ENCODE measurements at places on chromosomes 2 and 18.

- DNase-seq, result no peak
These were observed 33.8 kb downstream of the PARD3B start for GRCh38 chr2:204578928-204579598.

GRCh38 chr2:168583064-168583709 lies 127.1 kb downstream of the CERS6 start:
- DNase-seq, result no peak

- DNase-seq, result no peak
These were observed 107.6 kb downstream of the RAPGEF4 start for GRCh38 chr2:172843266-172843582.

DNA sequence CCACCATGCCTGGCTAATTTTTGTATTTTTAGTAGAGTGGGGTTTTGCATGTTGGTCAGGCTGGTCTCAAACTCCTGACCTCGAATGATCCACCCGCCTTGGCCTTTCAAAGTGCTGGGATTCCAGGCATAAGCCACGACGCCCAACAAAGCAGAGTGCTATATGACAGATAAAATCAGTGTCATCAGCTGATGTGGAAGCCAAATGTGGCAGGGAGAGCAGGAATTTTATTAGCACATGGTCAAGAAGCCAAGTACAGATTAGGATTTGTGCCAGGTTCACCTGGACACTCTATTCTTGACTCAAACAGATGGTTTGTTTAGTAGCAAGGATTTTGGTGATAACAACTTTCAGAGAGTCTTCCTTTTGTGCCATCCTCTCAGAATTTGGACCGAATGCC lies 62.7 kb downstream of the LCLAT1 start:
- no peak for DNase-seq

- no peak for DNase-seq
These were observed 109.5 kb downstream of the EIPR1 start for GRCh38 chr2:3267869-3268704.

DNA sequence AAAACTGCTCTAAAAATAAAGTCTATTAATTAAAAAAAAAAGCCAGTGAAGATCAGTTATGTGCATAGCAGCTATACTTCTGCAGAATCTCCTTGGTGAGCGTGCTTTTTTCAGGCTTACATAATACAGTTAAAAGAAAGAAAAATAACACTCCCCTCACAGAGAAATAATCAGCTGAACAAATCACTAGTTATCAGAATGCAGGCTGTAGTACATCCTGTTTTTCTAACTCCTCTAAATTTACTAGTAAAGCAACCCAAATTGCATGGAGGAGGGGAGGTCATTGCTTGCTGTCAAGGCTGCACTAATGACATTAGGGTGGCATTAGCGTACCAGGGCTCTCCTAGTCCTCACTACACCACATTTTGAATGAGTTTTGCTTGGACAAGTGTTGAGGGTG lies 192.2 kb downstream of the PLCL1 start:
- no peak for DNase-seq

DNA sequence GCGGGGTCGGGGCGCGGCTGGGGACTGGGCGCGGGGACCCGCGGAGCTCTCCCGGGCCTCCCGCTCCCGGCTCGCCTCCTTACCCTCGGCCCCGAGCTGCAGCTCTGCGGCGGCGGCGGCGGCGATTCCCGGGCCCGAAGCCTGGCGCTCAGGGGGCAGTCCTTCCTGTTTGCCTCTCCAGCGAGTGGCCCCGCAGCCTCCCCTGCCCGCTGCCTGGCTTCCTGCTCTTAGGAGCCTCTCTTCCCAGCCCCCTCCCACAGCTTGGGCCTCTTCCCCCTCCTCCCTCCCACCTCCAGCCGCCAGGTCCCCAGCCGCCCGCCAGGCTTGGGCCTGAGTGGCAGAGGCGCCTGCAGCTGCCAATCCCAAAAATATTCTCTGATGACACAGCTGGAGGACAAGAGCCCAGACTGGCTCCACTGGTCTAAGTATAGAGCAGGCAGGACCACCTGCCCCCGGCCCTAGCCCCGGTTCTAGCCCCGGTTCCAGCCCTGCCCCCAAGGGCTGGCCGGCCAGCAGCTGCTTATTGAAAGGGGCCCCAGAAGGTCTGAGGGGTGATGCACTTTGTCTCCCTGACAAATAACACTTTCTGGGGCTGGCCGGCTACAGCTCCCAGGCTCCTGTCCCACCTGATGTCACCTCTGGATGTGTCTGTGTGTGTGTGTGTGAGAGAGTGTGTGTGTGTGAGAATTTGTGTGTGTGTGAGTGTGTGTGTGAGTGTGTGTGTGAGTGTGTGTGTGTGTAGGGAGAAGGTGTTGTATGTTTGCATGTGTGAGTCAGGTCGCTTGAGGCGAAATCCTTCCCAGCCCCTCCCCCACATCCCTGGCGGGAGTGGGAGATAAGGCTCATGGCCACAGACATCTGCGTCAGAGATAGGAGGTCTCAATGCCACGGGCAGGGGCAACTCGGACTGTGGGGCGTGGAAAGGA lies at the start of gene OBSL1:
Gene OBSL1 (minus strand): TSS at position 229 of the 926 bp plus-strand sequence. CDS start 307 bp downstream, outside the sequence.
- DNase-seq, result peak; percentile 68

- DNase-seq, result no peak
These were observed 17.4 kb downstream of the SEMA4F start for GRCh38 chr2:74671479-74671878.

DNA sequence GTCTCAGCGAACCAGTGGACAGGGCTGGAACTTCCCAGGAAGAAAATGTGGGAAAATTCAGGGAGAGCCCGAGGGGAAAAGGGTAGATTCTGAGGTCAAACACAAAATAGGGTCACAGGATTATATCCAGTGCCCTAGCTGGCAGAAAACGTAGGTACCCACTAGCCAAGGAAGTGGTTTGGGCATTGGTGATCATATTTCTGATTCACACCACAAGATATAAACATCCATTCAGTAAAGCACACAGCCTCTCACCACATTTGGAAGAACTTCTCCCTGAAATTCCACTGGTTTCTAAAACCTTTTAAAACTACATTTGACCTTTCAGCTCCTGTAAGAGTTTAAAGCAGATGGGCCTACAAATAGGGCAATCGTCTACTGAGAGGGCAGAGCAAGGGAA lies 186.9 kb downstream of the TTC32 start:
- no peak for DNase-seq

DNA sequence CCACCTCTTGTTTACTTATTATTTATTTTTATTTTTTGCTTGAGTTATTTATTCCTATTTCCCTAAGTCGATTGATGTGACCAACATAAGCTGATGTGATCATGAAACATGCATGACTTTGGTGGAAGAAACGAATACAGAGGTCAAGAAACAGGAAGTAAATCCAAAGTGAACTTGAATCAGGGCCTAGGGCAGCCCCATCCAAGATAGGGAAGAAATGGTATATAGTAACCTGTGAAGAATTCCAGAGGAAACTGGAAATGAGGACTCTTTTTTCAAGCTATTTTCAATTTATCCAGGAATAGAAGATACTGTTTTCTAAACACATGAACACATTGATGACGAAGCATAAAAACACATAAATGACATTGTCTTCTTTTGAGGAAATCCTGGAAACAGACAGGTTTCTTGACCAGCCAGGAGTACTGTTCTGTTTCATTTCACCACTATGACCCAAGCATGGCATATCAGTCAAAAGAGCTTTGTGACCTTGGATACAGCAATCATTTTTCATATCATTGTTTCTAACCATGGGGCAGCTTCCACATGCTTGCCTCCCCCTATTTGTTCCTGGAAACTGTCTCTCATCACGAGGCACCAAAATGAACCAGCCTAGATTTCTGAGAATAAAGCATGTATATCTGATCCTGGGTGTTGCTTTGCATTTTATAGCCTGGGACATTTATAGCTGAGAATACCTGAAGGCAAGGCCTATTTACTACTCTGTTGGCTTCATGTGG lies 9.1 kb upstream of the LCLAT1 start:
- no peak for DNase-seq

GRCh38 chr2:168457190-168457895 lies 1.3 kb downstream of the CERS6 start:
- no peak for DNase-seq

- no peak for DNase-seq
These were observed 139.2 kb downstream of the LAMA3 start for GRCh38 chr18:23828426-23828825.

DNA sequence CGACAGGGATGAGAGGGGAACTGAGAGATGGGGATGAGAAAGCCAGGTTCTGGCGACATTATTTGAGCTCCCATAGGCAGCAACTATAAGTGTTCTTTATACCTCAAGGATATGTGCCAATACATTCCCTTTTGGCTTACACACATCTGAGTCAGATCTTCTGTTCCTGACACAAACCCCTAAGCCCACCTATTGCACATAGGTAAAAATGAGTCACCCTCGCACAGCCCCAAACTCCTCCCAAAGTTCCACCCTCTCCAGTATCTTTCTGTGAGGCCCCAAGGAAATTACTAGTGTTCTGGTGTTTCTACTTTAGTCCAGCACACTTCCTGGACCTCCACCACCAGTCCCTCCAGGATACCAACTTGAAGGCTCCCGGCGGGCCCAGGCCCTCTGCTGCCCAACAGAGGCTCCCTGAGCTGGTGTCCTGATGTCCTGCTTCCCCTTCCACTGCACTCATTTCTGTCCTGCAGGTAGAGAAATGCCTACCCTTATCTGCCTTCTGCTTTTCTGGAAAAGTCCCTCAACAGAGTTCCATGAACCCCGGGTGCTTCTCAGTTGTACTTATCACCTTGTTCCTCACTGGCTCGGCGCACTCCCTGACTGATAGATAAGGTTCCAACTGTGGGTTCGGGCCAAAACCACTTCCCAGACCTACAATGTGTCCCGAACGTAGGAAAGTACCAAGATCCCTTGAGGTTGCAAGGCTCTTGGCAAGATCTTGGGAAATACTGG lies 125.5 kb downstream of the EN1 start:
- no peak for DNase-seq

GRCh38 chr2:29767606-29768335 lies 153.6 kb downstream of the ALK start:
- DNase-seq, result no peak

- DNase-seq, result no peak
These were observed 43.3 kb downstream of the LONRF2 start for GRCh38 chr2:100278986-100279385.

DNA sequence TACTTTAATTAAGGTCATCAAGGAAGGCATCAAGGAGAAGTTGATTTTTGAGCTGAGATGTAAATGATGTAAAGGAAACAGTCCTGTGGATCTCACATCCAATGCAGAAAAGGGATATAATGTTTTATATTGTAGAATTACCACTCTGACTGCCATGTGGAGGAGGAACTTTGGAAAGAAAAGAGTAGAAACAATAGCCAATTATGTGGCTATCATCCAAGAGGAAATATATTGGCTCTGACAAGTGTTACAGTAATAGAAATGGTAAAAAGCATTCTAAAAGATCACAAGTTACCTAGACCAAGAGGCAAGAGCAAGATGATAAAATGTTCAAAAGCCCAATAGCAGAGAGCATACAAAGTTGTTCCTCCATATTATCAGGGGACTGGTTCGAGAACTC lies 26.8 kb downstream of the BARD1 start:
- DNase-seq, result no peak

GRCh38 chr18:11974741-11975325 lies 6.5 kb upstream of the IMPA2 start:
- no peak for DNase-seq

DNA sequence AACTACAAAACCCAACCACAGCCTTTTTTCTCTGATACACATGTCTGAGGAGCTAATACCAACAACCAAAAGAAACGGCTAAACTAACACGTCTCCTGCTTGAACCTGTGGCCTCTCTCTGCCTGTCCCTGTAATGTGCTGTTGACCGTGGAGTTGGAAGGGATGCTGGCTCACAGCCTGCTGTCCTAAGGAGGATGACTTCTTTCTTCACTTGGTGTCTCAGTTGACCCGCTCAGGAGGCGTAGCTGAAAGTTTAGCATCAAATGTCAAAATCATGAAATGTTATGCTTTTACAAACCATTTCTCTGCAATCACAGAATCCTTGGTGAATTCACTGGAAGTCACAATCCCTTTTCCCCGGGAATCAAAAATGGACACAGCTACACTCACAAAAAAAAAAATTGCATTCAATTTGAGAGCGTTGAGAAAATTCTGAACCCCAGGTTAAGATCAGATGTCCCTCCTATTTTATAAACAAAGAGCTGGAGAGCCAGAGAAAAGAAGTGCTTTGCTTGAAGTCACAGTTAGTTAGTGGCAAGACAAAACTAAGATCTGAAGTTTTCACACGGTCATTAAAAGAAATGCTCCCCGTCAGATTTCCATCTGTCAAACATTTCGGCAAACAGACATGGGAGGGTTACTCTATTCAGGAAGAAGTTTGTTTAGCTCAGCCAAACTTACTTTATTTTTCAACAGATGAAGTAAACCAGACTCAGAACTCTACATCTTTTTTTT lies 74.3 kb downstream of the IRS1 start:
- no peak for DNase-seq

DNA sequence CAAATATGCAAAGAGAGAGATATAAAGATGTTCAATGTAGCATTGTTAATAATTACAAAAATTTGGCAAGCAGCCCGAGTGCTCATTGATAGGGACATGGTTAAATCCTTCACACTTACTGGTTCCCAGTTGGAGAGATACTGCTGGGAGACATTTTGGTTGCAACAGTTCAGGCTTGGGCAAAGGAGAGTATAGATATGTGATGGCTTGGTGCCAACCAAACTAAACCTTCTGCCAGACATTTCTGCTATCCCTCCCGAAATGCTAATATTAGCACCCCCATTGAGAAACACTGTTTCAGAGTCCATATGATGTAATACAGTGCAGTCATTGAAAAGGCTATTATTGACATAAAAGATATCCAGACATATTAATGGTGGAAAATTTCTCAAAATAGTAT lies 11.5 kb downstream of the GEN1 start:
- no peak for DNase-seq

DNA sequence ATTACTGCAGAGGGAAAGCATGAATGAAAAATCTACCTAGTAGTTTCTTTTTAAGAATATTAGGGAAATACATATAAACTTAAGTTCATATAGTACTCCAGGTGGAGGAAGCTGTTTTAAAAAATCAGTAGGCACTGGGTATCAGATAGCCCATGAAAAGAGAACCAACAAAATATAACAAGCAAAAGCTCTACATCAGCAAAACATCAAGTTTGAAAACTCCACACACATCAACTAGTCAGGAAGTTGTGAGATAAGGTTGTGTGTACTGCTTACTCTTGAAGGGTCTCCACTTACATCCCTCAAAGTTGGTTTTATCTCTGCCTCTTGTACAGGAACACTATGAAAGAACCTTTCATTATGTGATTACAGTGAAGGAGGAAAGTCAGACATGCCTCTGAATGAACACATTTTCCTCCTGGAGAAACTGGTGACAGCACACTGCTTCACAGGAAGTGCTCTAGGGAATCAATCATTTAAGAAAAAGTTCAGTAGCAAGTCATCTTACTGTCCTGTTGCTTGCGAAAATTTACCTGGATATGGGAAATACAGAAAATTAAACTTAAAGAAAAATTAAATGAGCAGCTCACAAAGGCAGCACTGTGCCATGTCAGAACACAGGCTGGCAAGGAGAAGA lies 57.7 kb downstream of the THADA start:
- no peak for DNase-seq
